GDM1 (cell line): ENCODE measurements at places on chromosomes 5 and 9.

- DNase-seq = no peak
Measured at GRCh38 chr5:97089149-97089801, 53.1 kb downstream of the LIX1 start.

DNA sequence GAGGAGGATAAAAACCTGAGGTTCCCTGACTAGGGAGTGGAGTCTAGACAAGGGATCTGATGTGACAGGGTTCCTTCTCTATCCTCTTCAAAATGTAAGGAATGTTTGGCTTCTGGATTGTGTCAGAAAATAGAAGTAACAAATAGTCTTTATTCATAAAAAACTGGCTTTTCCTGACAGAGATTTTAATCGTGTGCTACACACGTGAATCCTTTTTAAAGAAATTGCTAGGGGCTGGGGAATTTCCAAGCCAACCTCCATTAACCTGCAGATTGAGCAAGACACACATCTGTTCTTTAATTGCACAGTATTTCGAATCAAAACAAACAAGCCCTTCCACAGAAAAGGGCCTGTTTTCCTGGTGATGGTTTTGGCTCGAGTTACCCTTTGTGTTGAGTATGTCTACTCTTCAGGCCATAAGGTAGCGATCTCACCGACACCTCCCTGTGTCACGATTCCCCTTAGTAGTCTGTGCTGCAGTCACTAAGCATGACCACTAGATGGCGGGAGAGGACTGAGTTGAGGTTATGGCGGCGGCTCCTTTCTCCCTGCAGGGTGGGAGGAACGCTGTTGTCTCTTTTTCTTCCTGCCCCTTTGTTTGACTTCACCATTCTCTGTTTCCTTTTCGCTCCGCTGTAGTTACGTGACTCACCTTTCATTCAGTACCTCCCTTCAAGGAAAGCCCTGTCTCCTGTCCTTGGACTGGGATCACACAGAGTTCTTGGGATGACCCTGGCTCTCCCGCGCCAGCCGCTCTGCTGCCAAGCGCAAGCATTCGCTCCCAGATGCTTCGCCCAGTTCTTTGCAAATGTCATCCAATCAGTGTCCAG lies 137.1 kb upstream of the SLC24A2 start:
- DNase-seq = peak; percentile 42

- no peak for DNase-seq
Measured at GRCh38 chr9:31697956-31698355, 686.5 kb upstream of the ACO1 start.

- DNase-seq = no peak
Measured at GRCh38 chr9:93436218-93436617, 15.3 kb upstream of the FAM120A start.

- no peak for DNase-seq
Measured at GRCh38 chr5:12679731-12680130, 775.5 kb upstream of the CTNND2 start.
